Left forelimb (tissue), 1 donor: ENCODE measurements at places on chromosomes 16 and 17.
A peak's percentile ranks its signal among the peaks of the same experiment; 100 is the strongest.

DNA sequence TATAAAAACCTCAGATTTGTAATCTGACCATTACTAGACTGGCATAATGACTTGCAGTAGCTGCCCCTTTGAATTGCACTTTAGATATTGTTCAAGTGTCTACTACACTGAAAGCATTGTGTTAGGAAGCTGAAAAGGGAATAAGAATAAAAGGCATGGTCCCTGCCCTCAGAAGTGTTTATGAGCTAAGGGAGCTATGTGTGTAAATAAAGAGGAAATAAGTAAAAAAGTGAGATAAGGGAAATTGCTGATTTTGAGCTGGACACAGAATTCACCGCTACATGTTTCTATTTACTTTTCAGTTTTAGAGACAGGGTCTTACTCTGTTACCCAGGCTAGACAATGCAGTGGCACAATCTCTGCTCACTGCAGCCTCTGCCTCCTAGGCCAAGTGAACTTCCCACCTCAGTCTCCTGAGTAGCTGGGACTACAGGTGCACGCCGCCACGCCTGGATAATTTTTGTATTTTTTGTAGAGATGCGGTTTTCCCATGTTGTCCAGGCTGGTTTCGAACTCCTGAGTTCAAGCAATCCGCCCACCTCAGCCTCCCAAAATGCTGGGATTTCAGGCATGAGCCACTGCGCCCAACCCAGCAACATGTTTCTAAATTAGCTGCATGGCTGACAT lies 57.0 kb downstream of the GRB2 start:
- DNase-seq: no peak

DNA sequence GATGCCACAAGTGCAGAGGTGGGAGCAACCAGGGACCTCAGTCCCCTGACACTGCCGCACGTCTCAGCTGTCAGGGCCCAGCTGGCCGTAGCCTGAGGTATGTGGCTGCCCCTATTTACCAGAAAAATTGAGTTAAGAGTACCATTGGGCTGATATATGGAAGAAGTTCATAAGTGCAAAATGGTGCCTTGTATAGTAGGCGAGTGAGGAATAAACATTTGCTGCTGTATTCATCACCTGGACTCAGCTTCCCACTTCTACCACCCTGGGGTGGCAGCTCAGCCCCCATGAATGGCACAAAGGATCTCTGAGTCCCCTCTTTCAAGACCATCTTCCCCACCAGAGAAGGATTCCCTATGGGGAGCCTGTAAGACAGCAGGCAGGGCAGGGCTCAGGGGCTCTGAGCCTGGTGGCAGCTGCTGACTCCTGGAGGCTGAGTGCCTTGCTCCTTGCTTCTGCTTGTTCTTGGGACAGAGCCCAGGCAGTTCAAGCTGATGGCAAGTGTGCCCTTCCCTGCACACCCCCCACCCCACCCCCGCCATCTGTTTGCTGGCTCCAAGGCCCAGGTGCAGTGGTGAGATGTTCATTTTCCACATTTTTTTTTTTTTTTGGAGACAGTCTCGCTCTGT lies 29.0 kb downstream of the TRPV2 start:
- DNase-seq: no peak

- DNase-seq: peak; percentile 69
Observed at GRCh38 chr16:27237219-27238015, 31.2 kb downstream of the NSMCE1 start.

GRCh38 chr16:85399583-85400284 lies 213.4 kb upstream of the GSE1 start:
- no peak for DNase-seq

DNA sequence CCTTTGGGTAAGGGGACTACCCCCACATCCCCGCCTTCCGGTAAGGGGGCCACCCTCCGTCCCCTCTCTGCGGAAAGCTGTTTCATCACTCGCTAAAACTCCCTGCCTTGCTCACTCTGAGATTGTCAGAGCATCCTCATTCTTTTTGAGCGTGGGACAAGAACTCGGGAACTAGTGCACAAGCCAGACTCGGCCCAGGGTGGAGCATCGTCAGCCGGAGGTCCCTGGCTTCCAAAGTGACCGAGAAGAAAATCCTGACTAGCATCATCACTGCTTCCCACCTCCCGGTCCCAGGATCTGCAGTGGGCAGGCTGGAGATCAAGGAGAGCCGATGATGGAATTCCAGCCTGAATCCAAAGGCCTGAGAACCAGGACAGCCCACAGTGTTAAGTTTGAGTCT lies 380.3 kb downstream of the SEC14L1 start:
- DNase-seq: no peak

GRCh38 chr17:37212179-37212578 lies 163.6 kb upstream of the C17orf78 start:
- DNase-seq: no peak

DNA sequence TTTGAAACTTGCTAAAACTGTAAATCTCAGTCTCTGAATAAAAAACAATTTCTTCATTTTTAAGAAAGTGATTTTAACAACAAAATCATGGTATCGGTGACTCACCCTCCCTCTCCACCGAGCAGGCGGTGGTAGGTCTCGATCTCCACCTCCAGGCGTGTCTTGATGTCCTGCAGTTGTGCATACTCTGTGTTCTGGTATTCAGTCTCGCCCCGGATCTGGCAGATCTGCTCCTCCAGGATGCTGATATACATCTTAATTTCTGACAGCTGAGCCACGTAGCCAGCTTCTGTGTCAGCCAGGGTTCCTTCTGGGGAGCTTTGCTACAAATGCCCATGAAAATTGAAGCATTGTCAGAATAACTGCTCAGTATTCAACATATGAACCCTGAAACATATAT lies 15.4 kb upstream of the KRT24 start:
- DNase-seq: no peak

GRCh38 chr16:15708096-15708495 lies 58.1 kb downstream of the NDE1 start:
- no peak for DNase-seq

- DNase-seq: no peak
Observed at GRCh38 chr17:609232-609810, 105.3 kb downstream of the VPS53 start.

- DNase-seq: no peak
Observed at GRCh38 chr17:56773124-56773523, 60.6 kb downstream of the C17orf67 start.

- DNase-seq: peak; percentile 63
Observed at GRCh38 chr17:45230787-45231480, 9.2 kb downstream of the FMNL1 start.

GRCh38 chr17:9809409-9809808 lies 12.5 kb downstream of the GSG1L2 start:
- DNase-seq: no peak
